T-cell (primary cell): ENCODE measurements at places on chromosomes 2 and 18.

DNA sequence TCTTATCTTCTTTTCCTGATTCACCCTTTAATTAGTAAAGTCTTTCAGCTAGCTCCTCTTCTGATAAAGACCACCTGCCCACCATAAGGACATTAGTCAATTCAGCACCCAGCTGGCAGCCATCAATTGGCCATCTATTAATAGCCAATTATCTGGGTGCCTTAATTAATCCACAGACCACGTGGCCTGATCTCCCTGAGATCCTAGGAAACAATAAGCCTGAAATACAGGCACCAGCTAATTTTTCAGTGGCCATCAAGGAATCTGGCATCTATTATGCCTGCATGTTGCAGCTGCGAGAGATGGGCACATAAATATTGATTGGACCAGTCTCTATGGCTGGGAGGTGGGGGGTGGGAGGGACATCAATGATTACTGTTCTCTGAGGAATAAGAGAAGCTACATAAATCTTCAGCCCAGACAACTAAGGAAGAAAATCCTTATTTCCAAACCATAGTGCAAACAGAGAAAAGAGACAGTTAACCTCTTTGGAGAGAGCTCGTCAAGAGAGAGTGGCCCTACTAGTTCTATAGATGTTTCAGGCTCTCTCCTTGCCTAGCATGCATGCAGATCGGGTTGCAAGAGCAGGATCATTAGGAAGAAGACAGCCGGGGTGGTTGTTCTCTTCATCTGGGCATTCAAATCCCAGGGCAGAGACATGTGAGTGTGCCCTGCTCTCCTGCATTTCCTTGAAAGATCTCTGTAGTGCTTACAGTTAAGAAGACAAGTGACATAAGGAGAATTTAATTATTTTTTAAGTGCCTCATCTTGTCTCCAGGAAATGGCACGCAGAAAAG, 8.7 kb downstream of the GALNT14 start:
- DNase-seq: no peak
- no peak overlapping the region for H3K4me3 ChIP-seq
- H3K27ac ChIP-seq: no peak overlapping the region
- H3K4me1 ChIP-seq: no peaks in the 10 kb centered on the region
- no peaks in the 10 kb centered on the region for H3K36me3 ChIP-seq

DNA sequence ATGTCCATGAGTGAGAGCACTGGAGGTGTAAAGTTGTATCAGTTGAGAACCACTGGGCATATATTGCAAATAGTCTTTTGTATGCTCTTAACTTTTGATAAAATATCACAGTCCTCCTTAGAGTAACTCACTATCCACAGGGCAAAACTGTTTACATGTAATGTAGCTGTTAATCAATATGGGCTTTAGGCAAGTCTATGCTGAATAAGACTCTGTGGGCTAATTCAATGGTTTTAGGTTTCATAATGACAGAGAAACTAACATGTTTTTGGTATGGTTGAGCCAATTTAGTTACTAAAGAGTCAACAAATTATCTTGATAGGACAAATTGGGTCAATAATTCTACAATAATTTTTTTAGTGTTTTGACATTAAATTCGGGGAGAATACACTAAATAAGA, 1134.9 kb upstream of the FAM98A start:
- no peak for DNase-seq
- H3K4me3 ChIP-seq: no peak overlapping the region
- H3K4me1 ChIP-seq: no peaks in the 10 kb centered on the region
- H3K36me3 ChIP-seq: no peaks in the 10 kb centered on the region
- no peaks in the 10 kb centered on the region for H3K27me3 ChIP-seq

DNA sequence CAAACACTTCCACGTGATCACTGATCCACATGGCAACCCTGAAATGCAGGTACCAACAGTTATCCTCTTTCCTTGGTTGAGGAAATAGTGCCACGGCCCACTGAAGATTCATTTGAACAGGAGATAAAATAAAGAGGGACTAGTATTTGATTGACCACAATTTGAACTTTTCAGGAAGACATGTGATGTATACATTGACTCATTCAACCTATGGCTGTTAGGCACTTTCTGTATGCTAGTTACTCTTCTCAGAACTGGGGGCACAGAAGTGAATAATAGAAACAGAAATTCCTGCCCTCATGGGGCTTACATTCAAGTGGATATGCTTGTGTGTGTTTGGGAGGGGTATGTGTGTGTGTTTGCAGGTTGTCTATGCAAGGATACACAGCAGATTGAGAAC, 199.6 kb downstream of the PRKCE start:
- no peaks in the 10 kb centered on the region for H3K36me3 ChIP-seq
- no peak for DNase-seq
- H3K4me3 ChIP-seq: no peak overlapping the region

DNA sequence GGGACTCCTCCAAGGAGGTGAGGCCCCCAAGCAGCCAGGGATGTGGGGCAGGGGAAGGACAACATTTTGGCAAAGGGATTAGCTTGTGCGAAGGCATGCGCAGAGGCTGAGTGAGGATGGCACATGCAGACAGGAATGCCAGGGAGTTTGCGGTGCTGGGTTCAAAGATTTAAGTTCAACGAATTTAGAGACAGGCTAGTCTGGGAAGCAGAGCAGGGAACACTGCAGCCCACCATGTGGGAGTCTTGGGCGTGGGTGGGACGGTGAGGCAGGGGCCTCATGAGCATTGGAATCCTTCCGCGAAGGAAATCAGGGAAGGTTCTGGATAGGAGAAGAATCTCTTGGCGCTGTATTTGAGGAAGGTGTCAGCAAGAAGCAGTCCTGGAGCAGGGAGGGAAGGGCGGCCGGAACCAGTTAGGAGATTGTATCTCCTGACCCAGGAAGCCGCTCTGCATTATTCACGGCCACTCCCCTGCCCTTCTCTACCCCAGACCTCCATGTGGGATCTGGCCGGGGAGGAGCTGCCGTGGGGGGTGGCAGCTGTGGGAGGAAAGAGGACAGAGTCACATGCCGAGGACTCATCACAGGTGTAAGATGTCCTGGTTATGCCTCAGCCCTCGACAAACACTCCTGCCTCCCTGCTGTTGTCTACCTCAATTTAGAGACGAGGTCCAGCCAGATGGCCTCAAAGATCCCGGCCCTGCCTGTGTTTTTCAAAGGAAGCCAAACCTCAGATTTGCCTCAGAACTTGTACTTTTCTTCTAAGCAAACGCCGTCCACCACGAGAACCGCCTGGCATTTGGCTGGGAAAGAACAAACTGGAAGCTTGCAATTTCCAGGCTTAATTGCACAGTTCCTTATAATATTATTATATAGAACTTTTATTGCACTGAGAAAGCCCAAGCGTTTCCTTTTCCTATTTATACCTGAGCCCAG, 123.7 kb upstream of the SMAD2 start:
- H3K27ac ChIP-seq: no peak overlapping the region
- no peak overlapping the region for H3K4me3 ChIP-seq
- DNase-seq: no peak

DNA sequence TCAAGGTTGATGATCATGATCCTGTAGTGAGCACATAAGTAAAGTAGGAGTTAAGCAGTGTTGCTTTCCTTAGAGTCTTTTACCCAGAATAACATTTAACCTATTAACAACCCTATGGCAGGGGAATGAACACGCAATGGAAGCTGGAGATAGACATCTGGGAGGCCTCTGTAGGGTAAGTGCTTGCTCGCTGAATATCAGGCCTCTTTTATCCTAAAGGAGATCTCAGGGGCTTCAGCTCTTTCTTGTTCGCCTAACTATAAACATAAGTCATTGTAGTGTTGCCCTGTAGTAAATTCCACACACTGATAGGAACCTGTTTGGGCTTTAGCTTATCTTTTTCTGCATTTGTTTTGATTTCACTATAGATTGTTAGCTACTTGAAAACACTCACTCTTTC, 174.4 kb upstream of the TCF4 start:
- no peaks in the 10 kb centered on the region for H3K36me3 ChIP-seq
- no peak overlapping the region for H3K4me3 ChIP-seq
- DNase-seq: no peak

DNA sequence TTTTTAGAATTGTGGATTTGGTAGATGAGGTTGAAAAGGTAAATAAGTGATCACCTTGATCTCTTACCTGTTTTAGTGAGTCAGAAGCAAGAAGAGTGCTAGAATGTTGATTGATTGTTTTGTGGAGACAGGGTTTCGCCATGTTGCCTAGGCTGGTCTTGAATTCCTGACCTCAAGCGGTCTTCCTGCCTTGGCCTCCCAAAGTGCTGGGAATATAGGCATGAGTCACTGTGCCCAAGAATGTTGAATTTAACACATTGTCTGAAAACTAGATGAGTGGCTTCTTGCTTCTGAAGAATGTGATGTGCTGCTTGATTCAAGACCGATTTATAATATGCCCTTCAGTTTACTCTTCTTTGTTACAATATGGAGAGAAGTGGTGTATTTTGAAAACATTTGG, 121.3 kb downstream of the FMNL2 start:
- no peak overlapping the region for H3K27ac ChIP-seq
- no peaks in the 10 kb centered on the region for H3K4me1 ChIP-seq
- H3K4me3 ChIP-seq: no peak overlapping the region
- no peaks in the 10 kb centered on the region for H3K27me3 ChIP-seq
- DNase-seq: no peak
- no peaks in the 10 kb centered on the region for H3K36me3 ChIP-seq

DNA sequence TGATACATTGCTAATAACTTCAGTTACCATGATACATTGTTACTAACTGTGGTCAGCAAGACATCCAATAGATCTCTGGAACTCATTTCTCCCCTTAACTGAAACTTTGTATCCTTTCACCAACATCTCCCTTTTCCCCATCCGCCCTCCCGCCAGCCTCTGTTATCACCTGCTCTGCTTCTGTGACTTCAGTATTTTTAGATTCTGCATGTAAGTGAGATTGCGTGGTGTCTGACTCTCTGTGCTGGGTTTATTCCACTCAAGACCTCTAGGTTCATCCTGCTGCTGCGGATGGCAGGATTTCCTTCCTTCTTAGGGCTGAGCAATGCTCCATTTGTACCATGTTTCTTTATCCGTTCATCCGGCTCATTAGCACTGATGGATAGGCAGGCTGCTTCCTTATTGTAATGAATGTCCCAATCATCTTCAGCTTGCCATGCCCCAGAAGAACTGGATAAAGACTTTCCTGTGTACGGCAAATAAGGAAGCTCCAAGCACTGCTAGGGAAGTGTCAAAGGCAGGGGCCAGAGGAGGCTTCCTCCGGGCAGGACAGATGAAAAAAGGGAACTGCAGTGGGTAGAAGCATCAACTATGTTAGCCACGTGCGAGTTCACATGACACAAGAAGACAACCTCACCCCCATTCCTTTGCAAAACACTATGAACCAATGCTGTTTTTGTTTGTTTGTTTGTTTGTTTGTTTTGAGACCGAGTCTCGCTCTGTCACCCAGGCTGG, 113.4 kb downstream of the EIPR1 start:
- no peak overlapping the region for H3K27ac ChIP-seq
- H3K4me3 ChIP-seq: no peak overlapping the region
- DNase-seq: no peak
- H3K27me3 ChIP-seq: no peaks in the 10 kb centered on the region
- H3K4me1 ChIP-seq: no peaks in the 10 kb centered on the region

DNA sequence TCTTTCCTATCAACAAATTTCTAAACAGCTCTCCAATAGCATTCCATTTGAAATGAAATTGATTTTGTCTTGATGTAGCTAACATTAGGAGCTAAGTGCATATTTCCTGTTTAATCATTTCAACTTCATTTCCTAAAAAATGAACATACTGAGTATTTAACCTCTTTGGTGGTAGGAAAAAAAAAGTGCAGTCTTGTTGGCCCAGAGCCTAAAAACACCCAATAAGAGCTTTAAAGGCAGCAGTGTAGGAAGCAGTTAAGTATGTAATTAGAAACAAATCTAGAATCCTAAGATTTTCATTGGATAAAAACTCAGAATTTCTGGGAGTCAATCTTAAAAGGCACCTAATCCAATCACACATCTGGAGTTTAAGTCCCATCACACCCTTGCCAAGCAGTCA, 71.0 kb upstream of the RBMS1 start:
- H3K36me3 ChIP-seq: no peaks in the 10 kb centered on the region
- no peaks in the 10 kb centered on the region for H3K4me1 ChIP-seq
- no peak overlapping the region for H3K27ac ChIP-seq

- DNase-seq: no peak
- H3K27me3 ChIP-seq: no peaks in the 10 kb centered on the region
- H3K27ac ChIP-seq: no peak overlapping the region
These were observed 109.7 kb downstream of the MSH2 start for GRCh38 chr2:47512581-47513083.

- DNase-seq: no peak
- no peak overlapping the region for H3K4me3 ChIP-seq
- H3K27me3 ChIP-seq: no peaks in the 10 kb centered on the region
- no peaks in the 10 kb centered on the region for H3K36me3 ChIP-seq
- H3K4me1 ChIP-seq: no peaks in the 10 kb centered on the region
These were observed 311.9 kb upstream of the EPHA4 start for GRCh38 chr2:221883976-221884375.

- no peaks in the 10 kb centered on the region for H3K4me1 ChIP-seq
- H3K4me3 ChIP-seq: no peak overlapping the region
- no peaks in the 10 kb centered on the region for H3K36me3 ChIP-seq
- H3K27me3 ChIP-seq: peaks cover 5% of the 10 kb centered on the region
- H3K27ac ChIP-seq: no peak overlapping the region
These were observed 17.0 kb upstream of the HPCAL1 start for GRCh38 chr2:10285556-10286198.

DNA sequence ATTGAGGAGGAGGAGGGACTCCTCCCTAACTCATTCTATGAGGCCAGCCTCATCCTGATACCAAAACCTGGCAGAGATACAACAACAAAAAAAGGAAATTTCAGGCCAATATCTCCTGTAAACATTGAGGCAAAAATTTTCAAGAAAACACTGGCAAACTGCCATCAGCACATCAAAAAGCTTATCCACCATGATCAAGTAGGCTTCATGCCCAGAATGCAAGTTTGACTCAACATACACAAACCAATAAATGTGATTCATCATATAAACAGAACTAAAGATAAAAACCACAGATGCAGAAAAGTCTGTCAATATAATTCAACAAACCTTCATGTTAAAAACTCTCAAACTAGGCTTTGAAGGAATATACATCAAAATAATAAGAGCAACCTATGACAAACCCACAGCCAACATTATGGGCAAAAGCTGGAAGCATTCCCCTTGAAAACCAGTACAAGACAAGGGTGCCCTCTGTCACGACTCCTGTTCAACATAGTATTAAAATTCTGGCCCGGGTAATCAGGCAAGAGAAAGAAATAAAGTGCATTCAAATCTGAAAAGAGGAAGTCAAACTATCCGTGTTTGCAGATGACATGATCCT, 1014.3 kb downstream of the CBLN2 start:
- H3K4me3 ChIP-seq: no peak overlapping the region
- H3K36me3 ChIP-seq: no peaks in the 10 kb centered on the region
- H3K27ac ChIP-seq: no peak overlapping the region
- no peaks in the 10 kb centered on the region for H3K4me1 ChIP-seq

- no peaks in the 10 kb centered on the region for H3K4me1 ChIP-seq
- H3K27me3 ChIP-seq: no peaks in the 10 kb centered on the region
- H3K27ac ChIP-seq: no peak overlapping the region
- DNase-seq: no peak
- H3K4me3 ChIP-seq: no peak overlapping the region
These were observed 154.9 kb downstream of the SATB2 start for GRCh38 chr2:199302851-199303250.

GRCh38 chr2:145168091-145168490, 648.2 kb upstream of the ZEB2 start:
- DNase-seq: no peak
- no peak overlapping the region for H3K27ac ChIP-seq
- H3K4me1 ChIP-seq: no peaks in the 10 kb centered on the region
- no peak overlapping the region for H3K4me3 ChIP-seq
- H3K36me3 ChIP-seq: no peaks in the 10 kb centered on the region
